Neuronal stem cell (in vitro differentiated cells): ENCODE measurements at places on chromosomes 1 and 21.

- DNase-seq, result no peak
Measured at GRCh38 chr1:180249725-180250498, 19.8 kb downstream of the LHX4 start.

DNA sequence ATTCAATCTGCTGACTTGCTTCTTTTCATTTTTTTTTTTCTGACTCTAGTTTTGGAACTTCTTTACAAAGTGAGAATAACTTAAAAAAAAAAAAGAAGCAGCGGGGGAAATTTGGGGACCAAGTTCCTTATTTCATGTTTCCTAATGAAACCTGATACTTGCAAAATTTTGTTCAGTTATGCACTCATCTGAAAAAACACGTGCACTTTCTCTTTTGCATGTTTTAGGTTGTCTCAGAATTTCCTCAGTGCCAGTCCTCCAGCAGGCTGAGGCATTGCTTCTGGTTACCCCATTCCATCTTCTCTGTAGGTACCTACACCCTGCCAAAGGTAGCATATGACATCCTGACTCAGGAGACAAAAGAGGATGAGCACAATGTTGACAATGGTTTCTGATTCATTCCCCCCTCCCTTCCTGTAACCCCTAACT is 299.7 kb downstream of the GRIK1 start:
- DNase-seq, result no peak

GRCh38 chr1:209368864-209369598 is 214.5 kb upstream of the CAMK1G start:
- no peak for DNase-seq

- no peak for DNase-seq
Measured at GRCh38 chr1:51482881-51483280, 36.2 kb downstream of the EPS15 start.

GRCh38 chr1:58895082-58895481 is 111.2 kb upstream of the JUN start:
- DNase-seq, result no peak

DNA sequence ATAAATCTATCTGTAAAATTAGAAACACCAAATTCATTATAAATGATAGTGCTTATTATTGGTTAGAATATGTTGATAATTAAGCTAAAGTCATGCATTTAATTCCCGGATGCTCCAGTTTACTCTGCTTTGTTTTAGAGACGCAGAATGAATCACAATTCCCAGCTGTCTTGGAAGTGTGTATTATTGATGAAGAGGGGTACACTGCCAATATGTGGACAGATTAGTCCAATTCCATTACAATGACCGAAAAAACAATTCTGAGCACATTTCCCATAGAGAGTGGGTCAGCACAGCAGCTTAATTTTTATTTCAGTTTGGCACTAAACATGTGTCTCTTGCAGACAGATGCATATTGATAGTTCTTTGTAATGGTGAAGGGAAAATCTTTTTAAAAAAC is 146.7 kb downstream of the KCNT2 start:
- no peak for DNase-seq

DNA sequence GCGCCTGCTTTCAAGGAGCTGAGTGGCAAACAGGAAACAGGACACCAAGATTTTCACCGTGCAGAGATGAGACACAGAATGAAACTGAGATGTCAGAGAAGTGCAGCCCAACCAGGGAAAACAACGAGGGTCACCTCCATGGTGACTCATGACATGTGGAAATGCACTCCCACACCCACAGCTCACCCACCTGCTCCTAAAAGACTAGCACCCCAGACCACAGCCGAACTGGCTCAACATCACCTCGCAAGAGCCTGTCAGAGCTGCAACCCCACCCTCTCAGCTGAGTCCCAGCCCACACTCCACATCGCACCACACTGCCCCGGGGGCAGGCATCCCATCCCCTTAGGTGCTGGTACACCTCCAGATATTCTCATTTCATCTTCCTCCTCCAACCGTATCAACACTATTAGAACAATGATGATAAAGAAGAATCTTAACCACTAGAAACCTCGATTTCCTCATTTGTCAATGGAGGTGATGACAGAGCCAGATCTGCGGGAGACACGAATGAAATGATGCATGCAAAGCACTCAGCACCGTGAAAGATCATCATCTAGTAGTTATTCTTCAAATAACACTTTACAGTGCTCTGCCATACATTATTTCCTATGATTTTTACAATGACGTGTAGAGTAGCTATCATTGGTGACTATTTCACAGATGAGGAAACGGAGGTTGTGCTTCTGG is 103.2 kb downstream of the DMRTB1 start:
- DNase-seq, result no peak

GRCh38 chr1:159908031-159908940 is 8.3 kb upstream of the CFAP45 start:
- DNase-seq, result no peak

GRCh38 chr1:229410692-229411433 is 23.0 kb downstream of the ACTA1 start:
- DNase-seq, result no peak

DNA sequence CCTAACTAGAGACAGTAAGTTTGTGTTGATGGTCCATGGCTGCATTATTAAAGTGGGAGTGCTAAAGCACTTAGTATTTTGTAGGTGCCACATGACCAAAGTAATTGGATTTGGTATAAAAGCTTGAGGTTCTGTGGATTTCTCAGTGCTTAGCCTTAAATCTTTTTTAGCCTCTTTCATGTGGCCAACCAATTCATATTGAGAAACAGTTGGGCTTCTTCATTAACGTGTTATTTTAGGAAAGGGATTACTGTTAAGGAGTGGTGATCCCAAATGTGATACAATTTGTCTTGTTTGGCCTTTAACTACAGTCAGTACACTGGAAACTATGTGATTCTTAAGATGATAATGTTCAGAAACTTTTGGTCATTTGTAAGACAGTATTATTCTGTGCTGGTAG is 25.5 kb downstream of the MAN1A2 start:
- no peak for DNase-seq

DNA sequence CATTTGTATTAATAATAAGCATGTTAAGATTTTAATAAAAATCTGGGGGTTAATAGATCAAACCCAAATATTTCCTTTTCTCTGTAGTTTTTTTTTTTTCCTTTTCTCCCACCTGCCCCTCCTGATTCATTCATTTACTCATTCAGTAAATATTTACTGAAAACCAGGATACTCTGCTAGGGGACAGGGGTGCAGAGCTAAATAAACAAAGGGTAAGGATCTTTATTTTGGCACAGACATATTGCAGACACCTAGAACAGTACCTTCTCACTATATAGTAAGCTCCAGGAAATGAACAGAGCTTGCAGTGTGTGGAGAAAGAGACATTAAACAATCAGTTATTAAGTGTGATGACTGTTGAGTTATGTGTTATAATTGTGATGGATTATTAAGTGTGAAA is 60.9 kb downstream of the AK5 start:
- DNase-seq, result no peak

DNA sequence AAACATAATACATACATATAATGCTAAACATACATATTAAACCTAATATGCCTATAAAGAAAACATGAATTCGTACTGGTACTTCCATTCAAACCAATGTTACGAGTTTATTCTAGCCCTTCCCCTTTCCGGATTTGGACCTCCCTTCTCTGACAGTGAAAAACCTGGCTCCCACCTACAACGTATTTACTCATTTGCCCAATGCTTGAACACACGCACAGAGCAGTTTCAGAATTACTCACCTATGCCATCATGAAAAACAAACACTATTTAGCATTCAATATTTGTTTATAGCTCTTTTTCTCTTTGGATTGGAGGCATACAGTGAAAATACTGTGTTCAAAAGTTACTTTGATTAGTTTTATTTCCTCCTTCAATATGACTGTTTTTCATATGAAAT is 204.4 kb downstream of the LMX1A start:
- no peak for DNase-seq

- no peak for DNase-seq
Measured at GRCh38 chr1:93177991-93178390, 2.2 kb downstream of the TMED5 start.

DNA sequence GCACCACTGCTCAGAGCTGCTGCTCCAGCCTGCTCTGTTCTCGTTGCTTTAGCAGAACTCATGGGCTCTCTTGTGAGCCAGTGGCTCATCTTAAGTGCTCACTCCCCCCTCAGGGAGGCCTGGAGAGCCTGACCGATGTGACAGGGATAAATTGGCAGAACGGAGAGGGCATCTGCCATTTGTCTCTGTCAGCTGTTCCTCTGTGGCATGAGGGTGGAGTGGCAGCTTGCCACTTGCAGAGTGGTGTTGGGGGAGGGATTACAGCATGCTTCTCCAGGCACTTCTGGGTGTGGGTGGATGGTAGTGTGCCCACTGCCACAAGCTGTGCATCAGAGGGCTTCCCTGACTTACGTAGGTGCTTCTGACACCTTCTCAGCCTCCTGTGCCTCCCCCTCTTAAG is 229.5 kb downstream of the PAPPA2 start:
- DNase-seq, result no peak

DNA sequence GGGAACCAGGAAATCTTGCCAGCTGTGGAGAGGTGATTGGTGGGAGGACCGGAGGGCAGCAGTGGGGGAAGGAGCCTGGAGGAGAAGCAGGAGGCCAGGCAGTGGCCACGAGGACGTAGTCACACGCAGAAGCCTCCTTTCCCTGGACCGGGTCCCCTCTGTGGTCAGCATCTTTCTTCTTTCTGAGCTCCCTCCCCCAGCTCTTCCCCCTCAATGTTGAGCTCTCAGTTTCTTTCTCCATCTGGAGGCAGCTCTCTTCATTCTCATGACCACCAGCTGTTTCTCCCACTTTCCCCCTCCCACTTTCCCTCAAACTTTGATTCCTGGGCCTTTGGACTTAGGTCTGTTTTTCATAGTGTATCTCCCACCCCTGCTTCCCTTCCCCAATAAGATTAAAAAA is 18.3 kb downstream of the KIRREL1 start:
- DNase-seq, result no peak

GRCh38 chr1:114216431-114217173 is 62.9 kb upstream of the SYT6 start:
- DNase-seq, result no peak

DNA sequence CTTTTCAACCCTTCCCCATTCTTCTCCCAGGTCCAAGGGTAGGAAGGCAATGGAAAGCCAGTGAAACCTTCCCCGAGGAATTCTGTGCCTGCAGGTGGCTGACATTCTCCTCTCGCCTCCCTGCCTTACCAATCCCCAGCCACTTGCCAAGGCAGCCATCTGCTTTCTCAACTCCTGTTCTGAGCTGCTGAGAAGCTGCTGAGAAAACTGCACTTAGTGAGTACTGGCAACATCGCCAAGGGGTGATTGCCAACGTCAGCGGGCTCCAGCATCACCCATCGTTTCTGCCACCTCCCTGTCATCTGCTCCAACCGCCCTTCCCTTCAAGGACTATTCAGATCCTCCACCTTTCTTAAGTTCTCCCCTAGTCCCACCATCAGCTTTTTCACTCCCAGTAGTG is 106.0 kb downstream of the PTPRU start:
- DNase-seq, result no peak

GRCh38 chr21:31901315-31901714 is 28.5 kb downstream of the HUNK start:
- DNase-seq, result no peak

DNA sequence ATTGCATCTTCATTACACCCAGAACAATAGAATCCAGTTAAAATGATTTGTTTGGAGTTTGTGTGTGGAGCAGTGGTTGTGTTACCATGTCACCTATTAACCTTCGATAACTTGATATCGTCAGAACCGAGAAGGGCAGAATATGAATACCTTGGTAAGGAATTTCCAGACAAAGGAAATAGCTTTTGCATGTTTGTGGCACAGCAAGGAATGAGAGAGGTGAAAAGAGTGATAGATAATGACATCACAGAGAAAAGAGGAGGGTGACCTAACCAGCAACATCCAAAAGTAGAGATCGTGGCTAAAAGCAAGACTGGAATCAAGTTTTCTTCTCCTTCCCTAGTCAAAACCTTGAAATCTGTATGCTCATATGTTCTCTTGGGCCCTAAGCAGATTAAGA is 244.6 kb upstream of the NEGR1 start:
- DNase-seq, result no peak

DNA sequence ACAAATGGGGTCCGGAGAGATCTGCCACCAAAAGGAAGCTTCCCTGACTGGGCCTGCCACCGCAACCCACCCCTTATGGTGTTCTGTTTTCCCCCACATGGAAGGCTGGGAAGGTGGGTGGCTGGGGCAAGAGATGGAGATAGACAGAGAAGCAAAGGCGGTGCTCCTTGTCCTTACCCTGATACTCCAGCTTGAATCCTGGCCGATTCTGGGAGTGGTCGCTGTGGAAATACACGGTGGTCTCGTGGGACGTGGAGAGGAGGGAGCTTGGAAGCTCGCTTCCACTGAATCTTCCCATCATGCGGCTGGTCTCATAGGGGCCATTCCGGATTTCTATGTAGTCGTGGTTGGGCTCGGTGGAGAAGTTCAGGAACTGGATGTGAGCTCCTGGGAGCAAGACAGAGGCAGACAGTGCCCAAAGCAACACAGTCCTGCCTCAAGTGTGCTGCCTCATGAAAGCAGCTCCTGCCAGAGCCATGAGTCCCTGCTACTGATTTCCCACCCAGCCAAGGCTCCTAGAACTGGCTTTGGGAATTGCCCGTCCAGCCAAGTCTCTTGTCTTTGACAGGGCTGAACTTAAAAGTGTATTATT is 138.5 kb downstream of the ZSCAN20 start:
- no peak for DNase-seq

- DNase-seq, result no peak
Measured at GRCh38 chr1:40806731-40807695, 23.4 kb downstream of the KCNQ4 start.

GRCh38 chr1:60808676-60809075 is 273.7 kb upstream of the NFIA start:
- no peak for DNase-seq

DNA sequence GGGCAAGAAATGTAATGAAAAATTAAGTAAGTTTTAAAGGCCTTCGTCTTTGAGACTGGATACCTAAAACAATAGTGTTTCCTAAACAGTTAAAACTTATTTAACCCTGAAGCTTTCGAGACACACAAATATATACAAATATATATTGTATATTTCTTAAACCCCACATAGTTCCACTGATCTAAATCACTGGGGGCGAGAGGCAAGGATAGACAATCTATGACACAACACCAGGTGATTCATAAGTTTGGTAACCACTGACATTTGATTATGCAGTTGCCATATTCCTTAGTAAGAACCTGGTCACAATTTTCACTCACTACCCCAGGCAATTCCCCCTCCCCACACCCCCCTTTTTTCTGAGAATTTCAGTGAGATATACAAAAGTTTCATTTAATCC is 55.3 kb upstream of the BOLA1 start:
- no peak for DNase-seq

GRCh38 chr1:34785231-34785874 is 4.3 kb downstream of the GJB3 start:
- no peak for DNase-seq

DNA sequence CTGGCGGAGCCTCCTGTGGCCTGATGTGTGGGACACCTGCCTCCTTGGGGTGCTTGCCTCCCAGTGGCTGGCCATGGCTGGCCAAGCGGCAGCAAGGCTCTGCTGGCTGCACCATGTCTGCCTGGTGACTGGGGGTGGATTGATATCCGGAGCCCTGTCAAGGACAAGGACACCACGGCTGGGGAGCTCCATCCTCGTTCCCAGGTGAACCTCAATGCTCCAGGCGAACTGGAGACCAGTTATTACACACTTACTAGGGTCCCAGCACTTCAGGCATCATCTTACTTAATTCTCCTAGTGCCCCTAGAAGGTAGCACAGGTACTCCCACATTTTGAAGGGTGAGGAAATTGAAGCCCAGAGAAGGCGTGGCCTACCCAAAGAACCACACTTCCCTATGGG is 15.2 kb downstream of the SPATA21 start:
- DNase-seq, result no peak
